Right lobe of liver (tissue), 6 donors: ENCODE measurements at places on chromosomes 2 and 18. TPM values are rescaled to one million over a fixed set of nuclear protein-coding genes. Genes with fewer than 3 reads are reported as not detected.

- no peak for DNase-seq
Measured at GRCh38 chr2:20369366-20369765, 18.7 kb upstream of the PUM2 start.

DNA sequence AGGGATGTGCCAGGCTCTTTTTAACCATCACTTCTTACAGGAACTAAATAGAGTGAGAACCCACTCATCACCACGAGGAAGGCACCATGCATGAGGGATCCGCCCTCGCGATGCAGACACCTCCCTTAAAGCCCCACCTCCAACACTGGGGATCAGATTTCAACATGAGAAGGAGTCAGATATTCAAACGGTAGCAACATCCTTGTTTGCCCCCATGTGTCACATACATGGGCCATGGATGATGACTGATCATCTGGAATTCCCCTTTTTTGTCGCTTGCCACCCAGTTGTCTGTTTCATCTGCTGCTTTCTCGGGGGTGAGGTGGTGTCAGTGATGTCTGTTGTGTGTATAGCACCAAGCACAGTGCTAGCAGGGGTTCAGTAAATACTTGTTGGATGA lies 57.9 kb downstream of the NCK2 start:
- no peak for DNase-seq

- DNase-seq, result no peak
Measured at GRCh38 chr2:74516650-74517049, 2.4 kb downstream of the TLX2 start.

GRCh38 chr2:1482981-1483380 lies 69.7 kb downstream of the TPO start:
- no peak for DNase-seq

GRCh38 chr2:8849327-8849726 lies 11.9 kb upstream of the KIDINS220 start:
- no peak for DNase-seq

- no peak for DNase-seq
Measured at GRCh38 chr2:113845261-113845660, 44.6 kb upstream of the ACTR3 start.

DNA sequence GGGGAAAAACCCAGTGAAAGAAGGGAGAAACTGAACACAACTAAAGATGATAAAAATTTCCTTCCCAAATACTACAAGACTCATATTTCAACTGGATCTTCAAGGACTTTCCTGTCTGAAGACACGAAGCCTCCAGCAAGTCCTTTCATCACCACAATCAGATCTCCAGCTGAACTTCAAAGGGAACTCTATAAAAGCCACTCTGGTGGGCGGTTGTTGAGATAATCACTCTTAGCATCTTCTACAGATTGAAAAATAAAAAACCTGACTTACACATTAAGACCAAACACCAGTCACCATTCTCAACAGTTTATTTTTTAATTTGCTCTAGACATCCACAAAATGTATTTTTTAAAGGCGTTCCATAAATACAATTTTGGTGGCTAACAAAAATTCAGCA lies 4.4 kb downstream of the REV1 start:
- DNase-seq, result no peak

DNA sequence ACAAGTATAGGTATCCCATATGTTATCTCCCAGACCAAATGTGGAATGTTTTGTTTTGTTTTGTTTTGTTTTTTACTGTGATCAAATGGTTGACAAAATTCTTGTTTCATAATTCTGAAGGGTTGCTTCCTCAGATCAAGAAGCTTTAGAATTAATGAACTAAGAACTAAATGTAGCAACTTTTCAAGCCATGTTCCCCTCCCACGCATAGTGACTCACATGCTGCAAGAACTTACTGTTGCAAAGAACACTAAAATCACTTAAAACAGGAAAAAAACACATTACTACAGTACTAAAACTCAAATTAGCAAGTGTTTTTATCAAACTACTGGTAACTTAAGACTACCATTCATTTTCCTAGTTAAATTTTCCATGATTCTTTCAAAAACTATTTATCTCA lies 30.6 kb downstream of the HNRNPLL start:
- no peak for DNase-seq

DNA sequence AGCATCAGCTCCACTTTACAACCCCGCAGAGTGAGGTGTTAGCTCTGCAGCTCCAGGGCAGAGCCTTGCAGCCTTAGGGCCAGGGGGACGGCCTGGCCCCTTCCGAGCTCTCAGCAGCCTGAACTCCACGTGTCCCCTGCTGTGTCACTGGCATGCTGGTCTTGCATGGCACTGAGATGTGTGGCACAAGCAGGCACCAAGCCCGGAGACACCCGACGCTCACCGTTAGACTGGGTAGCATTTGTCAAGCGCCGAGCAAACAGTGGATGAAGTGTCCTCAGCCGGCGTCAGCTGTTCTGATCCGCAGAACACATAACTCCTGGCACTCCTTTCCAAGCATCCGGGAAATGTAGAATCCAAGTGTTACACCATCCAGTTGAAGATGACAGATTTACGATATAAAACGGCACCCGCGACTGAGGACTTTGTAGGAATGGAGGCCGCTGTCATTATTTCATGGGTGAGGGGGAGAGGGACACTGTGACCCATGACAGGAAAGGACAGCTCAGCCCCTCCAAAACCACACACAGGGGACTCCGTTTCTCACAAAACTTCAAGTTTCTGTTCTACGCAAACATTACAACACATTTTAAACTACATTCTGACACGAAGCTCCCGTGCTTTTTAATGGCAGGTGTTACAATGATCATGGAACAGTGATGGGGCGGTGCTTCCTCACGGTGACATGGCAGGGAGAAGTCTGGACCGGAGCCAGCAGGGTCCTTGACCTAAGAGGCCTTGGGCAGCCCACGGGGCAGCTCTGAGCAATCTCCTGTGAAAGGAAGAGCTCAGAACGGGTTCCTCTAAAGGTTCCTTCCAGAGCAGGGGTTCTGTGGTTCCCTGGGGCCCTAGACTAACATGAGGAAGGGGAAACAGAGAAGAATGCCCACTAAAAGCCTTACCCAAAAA lies 89.4 kb downstream of the HDAC4 start:
- peak; percentile 10 for DNase-seq

The ANKRD29 gene
- total RNA-seq, result 0.55 TPM

The CPO gene
- 0.44 TPM for total RNA-seq

The DSG2 gene
- 19.4 TPM for total RNA-seq

The PROKR1 gene
- total RNA-seq, result not detected

The PCARE gene
- not detected for total RNA-seq

The SERPINB13 gene
- total RNA-seq, result not detected

The PSD4 gene
- total RNA-seq, result 55.5 TPM

The REEP1 gene
- total RNA-seq, result 1.1 TPM

The UGT1A8 gene
- total RNA-seq, result 1.00 TPM

The ERMN gene
- not detected for total RNA-seq

The DYSF gene
- total RNA-seq, result 40.0 TPM
